Effector memory CD4-positive, alpha-beta T cell (primary cell): ENCODE measurements at places on chromosomes 3 and 15.

DNA sequence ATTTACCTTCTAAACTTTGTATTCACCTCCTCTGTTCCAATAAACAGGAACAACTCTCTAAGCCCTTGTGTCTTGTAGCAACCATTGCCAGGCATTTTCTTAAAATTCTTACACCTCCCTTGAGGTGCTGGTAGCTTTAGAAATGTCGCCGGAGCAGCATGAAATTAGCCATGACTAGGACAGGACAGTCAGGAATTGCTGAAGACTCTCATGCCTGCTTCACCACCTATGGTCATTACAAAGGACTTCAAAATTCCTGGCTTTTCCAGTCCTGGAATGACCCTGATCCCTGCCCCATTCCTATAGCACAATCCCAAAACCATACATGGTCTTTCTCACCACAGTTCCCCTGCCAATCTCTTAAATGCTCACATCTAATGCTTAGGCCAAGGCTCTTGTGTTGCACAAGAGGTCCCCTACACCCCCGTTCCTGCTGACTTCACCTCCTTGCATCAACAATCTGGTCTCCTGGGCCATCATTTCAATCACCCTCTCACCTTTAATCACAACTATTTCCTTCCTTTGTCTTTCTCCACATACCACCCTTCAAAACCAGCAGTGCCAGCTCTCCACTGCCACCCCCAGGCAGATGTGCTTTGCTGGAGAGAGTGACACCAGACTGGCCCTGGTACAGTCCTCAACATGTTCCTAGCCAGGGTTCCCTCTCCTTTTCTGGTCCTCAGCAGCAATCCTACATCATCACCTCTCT, 113.2 kb upstream of the TJP1 start:
- DNase-seq: no peak

GRCh38 chr3:10459954-10460754, 45.2 kb downstream of the ATP2B2 start:
- DNase-seq: no peak

DNA sequence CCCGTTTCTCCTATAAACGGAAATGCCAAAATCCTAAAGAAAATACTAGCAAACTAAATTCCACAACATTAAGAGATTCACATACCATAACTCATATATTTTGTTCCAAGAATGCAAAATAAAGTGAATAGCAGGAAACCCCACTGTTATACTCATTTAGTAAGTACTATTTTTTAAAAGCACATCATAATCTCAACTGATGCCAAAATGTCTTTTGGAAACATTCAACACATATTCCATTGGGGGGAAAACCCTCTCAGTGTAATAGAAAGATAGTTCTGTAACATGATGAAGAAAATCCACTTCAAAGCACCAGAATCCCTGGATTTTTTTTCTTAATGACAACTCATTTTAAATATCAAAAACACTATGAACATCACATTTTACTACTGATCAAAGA, 93.0 kb upstream of the EIF1B start:
- no peak for DNase-seq

DNA sequence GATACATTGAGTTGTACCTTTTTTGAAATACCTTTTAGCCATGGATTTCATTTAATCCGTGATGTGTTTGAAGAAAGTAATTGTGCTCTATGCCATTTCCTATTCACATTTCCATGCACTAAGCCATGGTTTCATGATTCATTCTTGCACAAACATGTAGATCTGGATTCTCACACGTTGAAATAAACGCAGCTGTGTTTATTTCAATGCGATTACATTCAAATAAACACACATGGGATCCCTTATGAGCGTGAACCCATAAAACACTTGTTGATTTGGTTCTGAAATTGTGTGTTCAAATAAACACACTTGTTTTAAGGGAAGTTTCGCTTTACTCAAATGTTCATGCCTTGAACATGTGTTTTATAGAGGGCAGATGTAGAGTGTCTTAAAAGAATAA, 39.2 kb downstream of the BBX start:
- DNase-seq: no peak

- DNase-seq: no peak
Observed at GRCh38 chr3:172129498-172129849, 90.1 kb downstream of the FNDC3B start.

GRCh38 chr3:16767006-16767405, 117.7 kb upstream of the PLCL2 start:
- DNase-seq: no peak

- DNase-seq: no peak
Observed at GRCh38 chr3:122760453-122761271, 33.0 kb downstream of the HSPBAP1 start.
